ENCODE measurements at places on chromosomes 4 and X.

GRCh38 chrX:19750783-19751467 lies 136.5 kb downstream of the SH3KBP1 start:
- peak overlapping the region; percentile 82 for H3K27ac ChIP-seq
- no peak for DNase-seq
- H3K27me3 ChIP-seq, result no peaks in the 10 kb centered on the region
- peaks cover 9% of the 10 kb centered on the region for H3K36me3 ChIP-seq
- peak overlapping the region; percentile 11 for H3K4me3 ChIP-seq

DNA sequence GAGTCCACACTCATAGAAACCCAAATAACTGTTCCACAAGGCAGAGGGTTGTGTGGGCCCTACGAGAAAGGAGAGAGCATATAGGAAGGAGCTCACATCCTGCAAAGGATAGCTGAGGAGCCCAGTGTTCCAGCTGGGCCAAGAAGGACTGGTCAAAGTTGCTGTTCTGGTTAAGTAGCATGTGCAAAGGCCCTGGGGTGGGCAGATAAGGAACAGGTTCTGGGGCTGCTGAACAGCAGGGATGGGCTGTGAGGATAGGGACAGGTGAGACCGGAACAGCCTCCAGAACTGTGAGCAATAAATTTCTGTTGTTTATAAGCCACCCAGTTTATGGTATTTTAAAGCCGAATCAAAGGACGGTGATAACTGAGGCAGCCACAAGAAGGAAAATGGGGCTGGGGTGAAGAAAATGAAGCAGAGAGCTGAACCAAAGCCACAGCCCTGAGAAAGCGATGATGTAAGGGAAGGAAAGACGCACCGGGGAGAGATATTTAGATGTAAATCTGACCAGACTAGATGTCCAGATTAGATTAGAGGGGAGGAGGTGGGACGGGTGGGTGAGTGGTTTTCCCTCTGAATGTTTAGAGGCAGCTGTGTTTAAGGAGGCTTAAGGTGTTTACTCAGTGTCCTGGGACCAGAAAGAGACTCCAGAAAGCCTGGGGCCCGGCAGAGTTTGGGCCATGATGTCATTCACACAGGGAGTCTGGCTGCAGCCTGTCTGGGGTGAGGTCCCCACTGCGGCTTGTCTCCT lies 180.8 kb upstream of the BCOR start:
- H3K36me3 ChIP-seq, result no peaks in the 10 kb centered on the region
- H3K4me3 ChIP-seq, result no peak overlapping the region
- no peaks in the 10 kb centered on the region for H3K27me3 ChIP-seq
- H3K4me1 ChIP-seq, result peaks cover 7% of the 10 kb centered on the region
- H3K27ac ChIP-seq, result no peak overlapping the region
- no peak for DNase-seq

DNA sequence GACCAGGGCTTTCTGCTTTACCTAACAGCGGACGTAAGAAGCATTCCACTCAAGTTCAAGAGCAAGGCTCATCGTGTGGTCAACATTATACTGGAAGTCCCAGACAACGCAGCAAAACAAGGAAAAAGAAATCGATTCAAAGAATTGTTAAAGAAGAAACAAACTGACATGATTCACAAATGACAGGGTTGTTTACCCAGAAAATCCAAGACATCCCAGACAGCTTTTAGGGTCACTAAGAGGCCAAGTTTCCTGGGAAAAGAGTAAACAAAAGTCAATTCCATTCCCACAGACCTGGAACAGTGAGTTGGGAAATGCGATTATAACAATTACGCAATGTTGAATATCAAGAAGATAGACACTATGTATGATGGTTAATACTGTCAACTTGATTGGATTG lies 21.5 kb upstream of the HTRA3 start:
- DNase-seq, result no peak
- H3K4me1 ChIP-seq, result no peaks in the 10 kb centered on the region
- no peak overlapping the region for H3K4me3 ChIP-seq
- H3K27ac ChIP-seq, result no peak overlapping the region

GRCh38 chr4:20252656-20253282 lies 1.1 kb downstream of the SLIT2 start:
- H3K4me3 ChIP-seq, result peak overlapping the region; percentile 41
- peaks cover 44% of the 10 kb centered on the region for H3K27me3 ChIP-seq
- H3K36me3 ChIP-seq, result no peaks in the 10 kb centered on the region
- peaks cover 24% of the 10 kb centered on the region for H3K4me1 ChIP-seq
- no peak overlapping the region for H3K27ac ChIP-seq

DNA sequence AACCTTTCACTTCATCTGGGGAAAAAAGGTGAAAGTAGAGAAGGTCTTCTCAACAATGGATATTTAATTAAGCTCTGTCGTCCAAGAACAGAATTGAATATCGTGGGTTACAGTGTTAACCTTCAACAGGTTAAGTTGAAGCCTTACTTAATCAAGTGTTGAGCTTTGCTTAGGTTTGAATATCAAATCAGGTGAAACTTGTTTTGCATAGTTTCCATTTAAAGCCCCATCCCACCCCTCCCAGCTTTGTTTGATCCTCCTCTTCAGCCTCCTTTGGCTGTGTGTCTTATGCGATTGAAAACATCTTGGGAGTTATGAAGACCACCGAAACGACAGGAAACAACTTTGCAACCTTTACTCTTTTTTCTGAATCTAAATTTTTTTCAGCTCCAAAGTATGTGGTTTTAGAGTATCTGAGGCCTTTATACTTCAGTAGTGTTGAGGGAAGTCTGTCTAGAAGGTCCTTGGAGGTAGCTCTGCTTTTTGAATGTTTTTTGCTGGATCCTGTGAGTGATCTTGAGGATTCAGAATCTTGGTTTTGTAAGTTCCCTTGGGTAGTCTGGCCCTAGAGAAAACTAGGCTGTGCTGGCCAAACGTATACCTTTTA lies 39.1 kb downstream of the MCUB start:
- peak overlapping the region; percentile 56 for H3K27ac ChIP-seq
- peaks cover 8% of the 10 kb centered on the region for H3K4me1 ChIP-seq
- no peaks in the 10 kb centered on the region for H3K27me3 ChIP-seq
- no peak overlapping the region for H3K4me3 ChIP-seq

DNA sequence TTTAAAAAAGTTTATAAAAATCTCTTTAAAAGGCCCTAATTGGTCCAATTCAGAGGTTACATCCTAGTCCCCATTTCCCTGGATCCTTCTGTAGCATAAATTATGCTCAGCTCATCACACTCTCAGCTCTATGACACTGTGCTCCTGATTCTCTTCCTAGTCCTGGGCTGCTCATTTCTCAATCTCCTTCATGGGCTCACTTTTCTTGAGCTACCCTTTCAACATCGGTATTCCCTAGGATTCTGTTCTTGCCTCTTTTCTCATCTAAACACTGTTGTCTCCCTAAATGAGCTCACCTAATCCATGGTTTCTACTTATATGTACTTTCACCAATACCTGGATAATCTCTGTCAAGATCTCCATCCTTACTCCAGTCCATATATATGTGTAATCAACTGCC lies 14.7 kb downstream of the KLHL15 start:
- H3K27me3 ChIP-seq, result no peaks in the 10 kb centered on the region
- DNase-seq, result no peak
- H3K4me3 ChIP-seq, result no peak overlapping the region
- peaks cover 20% of the 10 kb centered on the region for H3K4me1 ChIP-seq
- peaks cover 10% of the 10 kb centered on the region for H3K36me3 ChIP-seq

Data from activated B cell treated with CpG ODN at 0.5 μM for 24 hours (primary cell).